ENCODE measurements at places on chromosomes 5 and 9.

GRCh38 chr9:17191082-17191481 is 56.2 kb downstream of the CNTLN start:
- H3K4me3 ChIP-seq, result no peak overlapping the region
- no peaks in the 10 kb centered on the region for H3K27me3 ChIP-seq
- no peaks in the 10 kb centered on the region for H3K36me3 ChIP-seq
- H3K4me1 ChIP-seq, result no peaks in the 10 kb centered on the region

DNA sequence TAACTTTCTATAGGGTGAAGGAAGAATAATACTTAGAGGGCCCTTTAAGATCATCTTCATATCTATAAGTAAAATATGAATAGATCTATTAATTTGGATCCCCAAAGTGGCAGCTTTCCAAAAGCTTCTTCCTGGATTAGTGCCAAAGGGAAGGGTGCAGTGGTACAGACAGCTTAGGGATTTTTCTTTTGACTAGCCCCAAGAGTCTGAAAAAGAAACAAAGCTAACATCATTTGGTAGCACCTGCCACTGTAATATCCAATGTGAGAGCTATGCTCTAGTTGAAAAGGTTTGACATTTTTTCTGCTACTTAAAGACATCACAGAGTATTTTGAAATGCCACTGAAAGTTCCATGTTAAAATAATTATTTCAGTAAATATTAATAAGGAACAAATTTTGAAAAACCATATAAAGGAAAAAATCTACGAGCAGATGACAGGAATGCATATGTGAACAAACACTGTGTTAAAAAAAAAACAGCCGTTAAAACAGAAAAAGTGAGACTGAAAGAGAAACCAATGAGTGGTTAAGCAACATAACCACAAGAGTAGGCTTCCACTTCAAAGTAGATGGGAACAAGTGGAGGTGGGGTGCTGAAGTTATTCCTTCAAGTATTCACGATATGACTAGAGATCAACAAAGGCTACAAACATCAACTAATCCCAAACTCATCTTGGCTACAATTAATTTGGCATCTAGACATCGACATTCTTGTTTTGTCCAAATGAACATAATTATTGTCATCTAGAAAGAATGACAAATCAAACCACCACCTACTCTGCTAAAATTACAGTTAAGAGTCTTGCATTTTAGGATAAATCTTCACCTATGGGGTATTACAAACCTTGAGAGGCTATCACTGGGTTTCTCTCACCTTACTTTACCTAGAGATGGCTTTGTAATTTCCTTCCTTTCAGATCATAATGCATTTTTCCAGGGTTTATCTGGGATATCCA is 137.5 kb downstream of the CPLANE1 start:
- no peaks in the 10 kb centered on the region for H3K4me1 ChIP-seq
- no peaks in the 10 kb centered on the region for H3K36me3 ChIP-seq
- no peaks in the 10 kb centered on the region for H3K27me3 ChIP-seq
- no peak for DNase-seq
- no peak overlapping the region for H3K27ac ChIP-seq

- no peak for DNase-seq
- peaks cover 100% of the 10 kb centered on the region for H3K27me3 ChIP-seq
- H3K36me3 ChIP-seq, result no peaks in the 10 kb centered on the region
- H3K27ac ChIP-seq, result no peak overlapping the region
- no peaks in the 10 kb centered on the region for H3K4me1 ChIP-seq
- H3K4me3 ChIP-seq, result no peak overlapping the region
Observed at GRCh38 chr9:135344915-135345500, 134.6 kb upstream of the PPP1R26 start.

GRCh38 chr5:80566711-80567259 is 3.3 kb downstream of the ANKRD34B start:
- H3K27me3 ChIP-seq, result no peaks in the 10 kb centered on the region
- no peak for DNase-seq
- H3K27ac ChIP-seq, result no peak overlapping the region
- H3K4me1 ChIP-seq, result peaks cover 10% of the 10 kb centered on the region

DNA sequence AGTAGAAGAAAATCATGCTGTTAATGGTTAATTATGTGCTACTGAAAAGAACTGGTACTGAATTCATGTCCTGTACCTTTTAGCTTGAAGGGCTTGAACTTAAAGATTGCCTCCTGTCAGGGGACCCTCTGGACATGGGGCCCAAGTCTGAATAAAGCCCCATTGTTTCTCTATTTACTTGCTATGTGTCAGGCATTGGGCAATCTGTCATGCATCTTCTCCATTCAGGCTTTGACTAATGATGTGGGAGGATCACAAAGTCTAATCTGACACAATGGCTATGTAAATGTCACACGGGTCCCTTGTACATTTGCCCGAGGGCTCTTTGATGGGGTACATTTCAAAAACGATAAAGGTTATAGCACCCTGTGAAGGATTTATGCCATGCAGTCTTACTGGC is 64.0 kb upstream of the TUSC1 start:
- no peak for DNase-seq
- H3K27me3 ChIP-seq, result no peaks in the 10 kb centered on the region
- H3K36me3 ChIP-seq, result no peaks in the 10 kb centered on the region
- H3K4me1 ChIP-seq, result no peaks in the 10 kb centered on the region

DNA sequence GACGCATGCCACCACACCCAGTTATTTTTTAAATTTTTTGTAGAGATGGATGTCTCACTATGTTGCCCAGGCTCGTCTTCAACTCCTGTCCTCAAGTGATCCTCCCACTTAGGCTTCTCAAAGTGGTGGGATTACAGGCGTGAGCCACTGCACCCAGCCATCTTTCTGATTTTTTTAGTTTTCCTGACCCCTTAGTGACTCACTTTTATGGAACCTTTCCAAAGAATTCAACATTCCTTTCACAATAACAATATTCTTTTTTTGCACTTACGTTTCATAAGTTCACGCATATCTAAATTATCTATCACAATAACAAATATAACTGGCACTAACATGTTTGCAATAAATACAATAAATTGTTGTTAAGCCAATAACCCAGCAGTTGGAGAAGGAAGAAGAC is 8.5 kb downstream of the ELOVL7 start:
- no peak overlapping the region for H3K4me3 ChIP-seq
- H3K27me3 ChIP-seq, result no peaks in the 10 kb centered on the region
- no peaks in the 10 kb centered on the region for H3K36me3 ChIP-seq
- DNase-seq, result no peak

DNA sequence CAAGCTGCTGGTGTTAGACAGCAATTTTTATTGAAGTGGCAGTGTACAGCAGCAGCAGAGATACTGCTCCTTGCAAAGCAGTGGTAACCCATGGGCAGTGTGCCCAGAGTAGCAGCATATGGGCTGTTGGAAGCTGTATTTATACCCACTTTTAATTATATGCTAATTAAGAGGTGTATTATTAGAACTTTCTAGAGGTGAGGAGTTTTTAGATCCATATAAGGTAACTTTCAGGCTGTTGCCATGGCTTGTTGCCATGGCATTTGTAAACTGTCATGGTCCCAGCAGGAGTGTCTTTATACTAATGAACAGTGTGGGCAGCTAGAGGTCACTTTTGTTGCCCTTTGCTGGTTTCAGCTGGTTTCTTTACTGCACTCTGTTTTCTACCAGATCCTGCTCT is 3.7 kb upstream of the PJA2 start:
- no peak overlapping the region for H3K4me3 ChIP-seq
- H3K27me3 ChIP-seq, result no peaks in the 10 kb centered on the region
- H3K27ac ChIP-seq, result no peak overlapping the region
- H3K4me1 ChIP-seq, result peaks cover 13% of the 10 kb centered on the region
- no peak for DNase-seq

DNA sequence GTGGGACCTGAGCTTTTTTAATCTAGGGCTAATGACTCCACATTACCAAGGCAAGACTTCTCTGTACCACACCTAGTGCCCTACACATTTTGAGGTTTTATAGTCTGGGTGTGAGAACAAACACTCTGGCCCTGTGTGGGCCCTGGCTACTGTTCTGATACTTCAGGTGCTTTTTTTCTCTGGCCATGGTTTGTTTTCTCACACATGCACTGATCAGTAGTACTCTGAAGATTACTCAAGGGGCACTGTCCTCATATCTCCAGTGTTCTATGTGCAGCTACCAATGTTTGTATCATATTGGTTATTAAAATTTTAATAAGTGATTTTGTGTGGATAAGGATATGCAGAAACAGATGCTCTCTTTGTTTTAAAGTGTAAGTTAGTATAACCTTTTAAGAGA is 5.9 kb upstream of the C9orf40 start:
- peaks cover under 1% of the 10 kb centered on the region for H3K4me1 ChIP-seq
- H3K36me3 ChIP-seq, result no peaks in the 10 kb centered on the region
- H3K27me3 ChIP-seq, result no peaks in the 10 kb centered on the region
